MCF 10A (cell line): ENCODE measurements at places on chromosomes 7 and 10.

- DNase-seq: peak; percentile 34
Measured at GRCh38 chr7:81285142-81285871, 366.5 kb upstream of the SEMA3C start.

DNA sequence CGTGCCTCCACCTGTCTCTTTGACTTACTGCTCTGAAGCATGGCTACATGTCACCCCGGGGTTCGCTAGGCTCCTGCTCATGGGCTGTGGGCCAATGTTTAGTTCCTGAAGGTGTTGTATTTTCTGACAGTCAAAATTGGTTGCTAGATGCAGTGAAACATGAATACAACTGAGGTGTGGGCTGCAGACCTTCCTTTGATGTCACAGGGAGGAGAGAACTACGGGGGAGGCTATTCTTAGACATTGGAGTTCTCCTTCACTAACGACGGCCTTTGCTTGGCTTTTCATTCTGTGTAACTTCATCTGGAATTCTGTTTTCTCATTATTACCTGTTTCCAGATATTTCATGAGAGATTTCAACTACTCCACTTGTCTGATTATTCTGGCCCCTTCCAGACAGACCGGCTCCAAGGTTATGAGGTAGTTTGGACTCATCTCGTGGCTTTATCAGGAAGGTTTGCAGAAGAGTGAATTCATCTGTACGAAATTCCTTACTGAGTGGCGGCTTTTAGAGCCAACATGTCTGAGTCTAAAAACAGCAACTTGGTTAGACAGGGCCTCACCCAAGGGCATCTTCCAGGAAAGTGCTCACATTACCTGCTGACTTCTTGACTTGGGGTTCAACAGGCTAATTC lies 774.7 kb downstream of the SUGCT start:
- no peak for DNase-seq

DNA sequence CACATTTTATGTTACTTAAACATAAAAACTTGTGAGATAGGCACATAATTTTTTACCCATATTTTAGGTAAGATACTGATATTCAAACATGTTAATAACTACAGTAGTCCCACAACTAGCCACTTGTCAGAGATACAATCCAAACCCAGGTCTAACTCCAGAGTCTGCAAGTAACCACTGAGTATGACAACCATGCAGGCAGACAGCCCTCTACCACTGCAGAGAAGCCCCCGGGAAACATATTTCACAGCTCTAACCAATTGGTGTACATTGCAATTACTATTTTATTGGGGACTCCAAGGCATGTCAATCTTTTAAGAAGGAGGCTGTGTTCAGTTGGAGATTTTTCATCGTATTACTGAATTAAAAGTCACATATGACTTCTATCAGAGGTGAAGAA lies 107.2 kb upstream of the FAM133B start:
- DNase-seq: no peak

- no peak for DNase-seq
Measured at GRCh38 chr10:118330295-118331076, 11.6 kb downstream of the FAM204A start.

- no peak for DNase-seq
Measured at GRCh38 chr7:40749877-40750276, 615.1 kb downstream of the SUGCT start.
